BJ (cell line): ENCODE measurements at places on chromosomes 11 and 22. TPM values are rescaled to one million over a fixed set of nuclear protein-coding genes. Genes with fewer than 3 reads are reported as not detected.

SPDYC gene
- polyA plus RNA-seq: not detected in 2 replicates

RHOD gene
- polyA plus RNA-seq: 33.7 and 42.8 TPM in 2 replicates

DDI1 gene
- polyA plus RNA-seq: not detected in 2 replicates

FOLR1 gene
- 0.83 and 1.2 TPM in 2 replicates for polyA plus RNA-seq

DEUP1 gene
- polyA plus RNA-seq: not detected in 2 replicates

SLC22A25 gene
- polyA plus RNA-seq: not detected in 2 replicates
